AG10803 (cell line): ENCODE measurements at places on chromosomes 12 and 14.

- DNase-seq: peak; percentile 42
These were observed 16.1 kb downstream of the PIGH start for GRCh38 chr14:67583711-67584644.

- DNase-seq: no peak
These were observed 15.4 kb downstream of the RAB35 start for GRCh38 chr12:120101182-120101581.

- no peak for DNase-seq
These were observed 96.3 kb downstream of the ESRRB start for GRCh38 chr14:76472199-76472723.

GRCh38 chr12:3913278-3913677, 40.1 kb upstream of the PARP11 start:
- no peak for DNase-seq

- no peak for DNase-seq
These were observed 27.4 kb downstream of the KTN1 start for GRCh38 chr14:55607386-55607785.

DNA sequence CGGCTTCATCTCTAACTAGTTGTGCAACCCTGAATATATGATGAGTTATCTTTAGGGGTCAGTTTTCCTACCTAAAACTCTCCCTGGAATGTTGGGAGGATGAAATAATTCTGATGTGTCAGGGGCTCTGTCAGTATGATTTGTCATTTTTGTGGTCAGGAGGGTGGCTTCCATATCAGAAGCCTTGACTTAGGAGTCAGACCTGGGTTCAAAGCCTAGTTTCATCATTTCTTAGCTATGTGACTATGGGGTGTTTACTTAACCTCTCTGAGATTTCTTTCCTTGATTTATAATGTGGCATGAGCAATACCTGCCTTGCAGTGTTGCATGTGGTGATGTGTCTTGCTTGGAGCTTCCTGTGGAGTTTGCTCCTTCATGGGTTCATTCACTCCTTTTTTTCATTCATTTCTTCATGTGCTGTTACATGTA, 146.8 kb downstream of the CHST11 start:
- peak; percentile 56 for DNase-seq

GRCh38 chr14:65239938-65240296, 137.6 kb upstream of the MAX start:
- DNase-seq: no peak

GRCh38 chr12:68984796-68985573, 52.0 kb upstream of the CPM start:
- no peak for DNase-seq

DNA sequence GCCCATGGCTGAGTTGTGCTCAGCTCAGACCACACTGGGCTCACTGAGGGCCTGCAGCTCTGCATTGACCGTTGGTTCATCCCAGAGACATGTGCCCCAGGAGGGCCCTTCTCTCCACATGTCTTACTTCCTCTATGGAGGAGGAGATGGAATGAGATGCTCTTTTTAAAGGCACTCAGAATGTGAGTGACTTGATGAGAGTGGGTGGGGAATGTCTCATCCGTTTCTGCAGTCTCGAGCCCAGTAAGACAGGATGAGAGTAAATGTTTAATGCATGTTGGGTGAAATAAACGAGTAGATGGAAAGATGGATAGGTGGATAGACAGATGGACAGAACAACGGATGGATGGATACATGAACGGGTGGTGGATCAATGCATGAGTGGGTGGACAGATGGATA, 68.8 kb upstream of the NOS1 start:
- no peak for DNase-seq

DNA sequence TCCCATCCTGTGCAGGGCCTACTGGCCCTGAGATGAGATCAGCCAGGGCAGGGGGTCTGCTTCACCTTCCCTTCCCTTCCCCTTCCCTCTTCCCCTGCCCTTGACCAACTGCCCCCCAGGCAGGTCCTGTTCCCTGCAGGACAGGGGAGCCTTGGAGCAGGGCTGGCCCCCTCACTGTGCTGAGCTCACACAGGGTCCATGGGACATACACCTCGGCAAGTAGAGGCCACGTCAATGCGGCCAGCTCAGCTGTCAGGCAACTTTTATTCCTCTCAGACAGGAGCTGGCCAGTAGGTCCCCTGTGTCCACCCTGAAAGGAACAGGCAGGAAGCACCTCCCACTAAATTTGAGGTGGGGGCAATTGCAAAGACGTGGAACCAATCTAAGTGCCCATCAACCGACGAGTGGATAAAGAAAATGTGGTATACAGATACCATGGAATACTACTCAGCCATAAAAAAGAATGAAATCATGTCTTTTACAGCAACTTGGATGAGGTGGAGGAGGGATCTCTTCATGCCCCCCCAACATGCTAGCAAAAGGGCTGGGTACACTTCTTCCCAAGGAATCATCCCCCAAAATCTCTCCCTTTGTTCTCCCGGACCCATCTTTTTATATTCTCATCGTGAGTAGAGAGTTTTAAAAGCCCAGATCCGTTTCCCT, 148.7 kb downstream of the BCL11B start:
- no peak for DNase-seq

GRCh38 chr14:86414146-86414545, 884.2 kb downstream of the FLRT2 start:
- no peak for DNase-seq

DNA sequence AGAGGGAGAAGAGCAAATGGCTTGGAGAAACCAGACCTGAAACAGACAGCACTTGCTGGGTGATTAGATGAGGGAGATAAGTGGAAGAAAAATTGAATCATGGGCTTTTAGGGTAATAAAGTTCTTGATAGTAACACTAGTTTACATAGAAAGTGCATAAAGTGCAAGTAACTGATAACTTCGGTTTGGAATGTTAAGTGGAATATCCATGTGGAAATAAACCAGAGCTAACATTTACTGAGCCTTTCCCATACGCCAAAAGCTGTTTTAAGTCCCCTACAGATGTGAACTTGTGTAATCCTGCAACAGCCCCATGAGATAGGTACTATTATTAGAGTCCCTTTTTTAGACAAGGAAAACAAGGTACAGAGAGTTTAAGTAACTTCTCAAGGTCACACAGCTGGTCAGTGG, 77.1 kb upstream of the NUDT4 start:
- no peak for DNase-seq

- no peak for DNase-seq
These were observed 274.5 kb downstream of the DACT1 start for GRCh38 chr14:58912287-58912686.

DNA sequence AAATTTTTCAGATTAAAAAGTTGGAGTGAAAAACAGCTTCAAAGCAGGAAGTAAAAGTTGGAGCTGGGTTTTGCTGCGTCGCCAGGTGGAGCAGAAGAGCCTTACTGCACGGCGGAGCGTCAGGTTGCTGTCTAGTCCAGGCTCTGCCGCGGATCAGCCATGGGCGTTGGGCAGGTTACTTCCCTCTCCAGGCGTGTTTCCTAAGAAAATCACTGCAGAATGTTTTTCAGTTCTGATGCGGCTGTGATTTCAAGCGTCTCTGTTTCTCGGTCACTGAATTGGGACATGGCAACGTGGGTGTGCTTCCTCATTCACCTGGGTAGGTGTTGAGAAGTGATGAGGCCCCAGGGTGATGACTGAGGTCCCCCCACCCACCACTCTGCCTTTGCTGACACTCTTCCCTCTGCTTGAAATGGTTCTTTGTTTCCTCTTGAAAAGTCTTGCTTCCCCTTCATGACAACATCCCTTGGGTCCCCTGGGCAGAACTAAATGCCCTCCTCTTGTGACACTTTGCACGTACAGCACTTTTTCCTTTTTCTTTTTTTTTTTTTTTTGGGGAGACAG, 7.6 kb downstream of the EVL start:
- DNase-seq: no peak

DNA sequence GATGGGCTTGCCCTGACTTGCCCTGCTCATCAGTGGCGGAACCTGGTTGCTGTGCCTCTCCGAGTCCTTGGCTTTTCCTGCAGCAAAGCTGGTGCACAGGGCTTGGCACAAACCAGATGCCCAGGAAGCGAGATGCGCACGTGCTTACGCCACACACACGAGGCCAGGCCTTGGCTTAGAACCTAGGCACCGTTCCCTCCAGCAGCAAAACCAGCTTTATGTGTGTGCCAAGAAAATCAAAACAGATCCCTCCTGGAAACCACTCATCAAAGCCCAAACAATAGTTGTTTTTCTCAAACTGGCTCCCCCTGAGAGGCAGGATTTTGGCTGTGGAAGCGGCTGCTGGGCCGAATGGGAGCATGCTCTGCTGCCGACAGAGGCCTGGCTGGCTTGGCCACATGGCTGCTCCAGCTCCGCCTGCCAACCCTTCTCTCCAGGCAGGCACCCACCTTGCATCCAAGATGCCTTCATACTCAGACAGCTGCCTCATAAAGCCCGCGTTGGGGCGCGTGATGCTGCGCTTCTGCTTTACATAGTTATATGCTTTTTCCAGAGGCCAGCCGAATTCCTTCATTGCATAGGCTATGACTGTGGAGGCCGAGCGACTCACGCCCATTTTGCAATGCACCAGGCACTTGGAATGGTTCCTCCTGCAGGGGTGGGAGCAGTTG, 58.7 kb downstream of the SSH1 start:
- DNase-seq: peak; percentile 64

DNA sequence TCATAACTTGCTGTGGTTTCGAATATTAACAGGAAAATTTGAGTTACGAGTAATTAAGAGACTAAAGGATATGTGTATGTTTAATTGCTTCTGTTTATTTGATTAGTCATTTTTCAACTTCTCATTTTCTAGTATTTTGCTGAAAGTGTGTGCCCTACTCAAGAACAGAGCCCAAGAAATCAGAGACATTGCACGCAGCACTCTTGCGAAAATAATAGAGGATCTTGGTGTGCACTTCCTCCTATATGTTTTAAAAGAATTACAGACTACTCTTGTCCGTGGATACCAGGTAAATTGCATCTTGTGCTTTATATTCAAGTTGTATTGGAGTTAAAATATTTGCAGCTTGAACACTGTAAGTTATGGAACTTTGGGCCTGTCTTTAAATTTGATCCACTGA, 50.8 kb downstream of the ARL1 start:
- DNase-seq: no peak

GRCh38 chr12:15830538-15830937, 41.4 kb upstream of the EPS8 start:
- peak; percentile 72 for DNase-seq

- no peak for DNase-seq
These were observed 1.4 kb downstream of the PTHLH start for GRCh38 chr12:27971121-27971489.

DNA sequence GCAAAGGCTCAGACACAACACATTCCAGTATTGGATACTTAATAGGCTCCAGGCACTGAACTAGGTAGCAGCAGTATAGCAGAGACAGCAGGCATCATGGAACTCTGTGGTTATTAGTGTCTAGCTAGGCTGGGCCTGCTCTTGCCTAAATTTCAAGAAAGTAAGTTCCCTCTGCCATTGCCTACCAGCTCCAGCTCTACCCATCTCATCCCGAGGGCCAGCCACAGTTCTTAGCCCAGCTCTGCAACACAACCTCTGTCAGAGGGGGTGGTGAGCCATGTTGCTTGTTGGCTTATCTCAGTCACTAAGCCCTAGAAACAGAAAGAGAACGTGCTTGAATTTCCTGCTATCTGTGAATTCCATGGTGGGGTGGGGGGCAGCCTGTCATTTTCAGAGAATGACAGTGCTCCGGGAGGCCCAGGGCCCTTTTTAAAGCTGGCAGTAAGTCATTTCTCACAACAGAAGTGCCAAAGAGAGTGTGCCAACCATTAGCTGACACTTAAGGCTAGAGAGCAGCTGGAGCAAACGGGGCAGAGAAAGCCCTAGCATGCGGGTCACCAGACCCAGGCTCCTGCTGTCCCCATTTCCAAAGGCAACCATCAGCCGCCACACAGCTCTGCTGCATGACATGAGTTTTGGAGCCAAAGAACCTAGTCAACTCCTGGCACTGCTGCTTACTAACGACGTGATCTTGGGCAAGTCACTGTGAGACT, 105.9 kb downstream of the PRMT8 start:
- DNase-seq: no peak

- DNase-seq: no peak
These were observed 2.0 kb upstream of the CHURC1 start for GRCh38 chr14:64912261-64912660.
